ENCODE measurements at places on chromosomes 3 and 15. TPM values are rescaled to one million over a fixed set of nuclear protein-coding genes. Genes with fewer than 3 reads are reported as not detected.

GOLGA8J gene
- not detected for total RNA-seq

MEF2A gene
- 43.8 TPM for total RNA-seq

ST6GAL1 gene
- total RNA-seq: 4.6 TPM

FBXO40 gene
- not detected for total RNA-seq

GALNT15 gene
- 9.4 TPM for total RNA-seq

MST1R gene
- 1.1 TPM for total RNA-seq

ZSCAN2 gene
- total RNA-seq: 7.8 TPM

TMEM108 gene
- total RNA-seq: not detected

KNL1 gene
- total RNA-seq: 2.9 TPM

VGLL3 gene
- total RNA-seq: 584 TPM

POLQ gene
- total RNA-seq: 0.85 TPM

PAK2 gene
- total RNA-seq: 40.2 TPM

CACNA2D3 gene
- 2.4 TPM for total RNA-seq

NRROS gene
- total RNA-seq: 0.12 TPM

CFAP20DC gene
- total RNA-seq: 2.7 TPM

RAB6B gene
- 0.81 TPM for total RNA-seq

AGBL1 gene
- not detected for total RNA-seq

SI gene
- total RNA-seq: not detected

NLGN1 gene
- total RNA-seq: 10.9 TPM

FBXL22 gene
- 1.1 TPM for total RNA-seq

LRRN1 gene
- 0.12 TPM for total RNA-seq

PHLDB2 gene
- total RNA-seq: 49.7 TPM

BFSP2 gene
- total RNA-seq: not detected

CEMIP gene
- 1,053 TPM for total RNA-seq

PIERCE2 gene
- 1.6 TPM for total RNA-seq

PDZRN3 gene
- total RNA-seq: 108 TPM

SLC12A6 gene
- total RNA-seq: 21.7 TPM

XIRP1 gene
- total RNA-seq: not detected
